ENCODE measurements at places on chromosomes 2 and 18.

- DNase-seq: no peak
Measured at GRCh38 chr2:124327303-124327702, 302.2 kb downstream of the CNTNAP5 start.

GRCh38 chr2:159010340-159010739 is 41.9 kb downstream of the TANC1 start:
- no peak for DNase-seq

- DNase-seq: no peak
Measured at GRCh38 chr2:185144159-185144919, 546.0 kb downstream of the ZNF804A start.

DNA sequence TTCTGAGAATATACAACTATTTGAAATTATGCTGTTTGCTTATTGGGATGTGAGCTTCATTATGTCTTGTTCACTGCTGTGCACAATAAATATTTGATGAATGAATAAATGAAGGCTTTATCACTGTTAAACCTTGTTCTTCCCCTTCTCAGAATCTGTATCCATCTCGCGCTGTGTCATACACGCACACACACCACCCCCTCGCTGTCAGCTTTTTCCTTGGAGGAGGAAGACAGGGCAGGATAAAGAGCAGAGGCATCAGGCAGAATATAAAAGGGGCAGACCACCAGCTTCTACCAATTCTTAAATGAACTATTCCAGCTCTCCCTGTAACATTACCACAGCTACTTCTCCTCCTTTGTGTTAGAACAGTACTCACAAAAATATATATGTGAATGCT is 75.0 kb downstream of the CD226 start:
- no peak for DNase-seq

DNA sequence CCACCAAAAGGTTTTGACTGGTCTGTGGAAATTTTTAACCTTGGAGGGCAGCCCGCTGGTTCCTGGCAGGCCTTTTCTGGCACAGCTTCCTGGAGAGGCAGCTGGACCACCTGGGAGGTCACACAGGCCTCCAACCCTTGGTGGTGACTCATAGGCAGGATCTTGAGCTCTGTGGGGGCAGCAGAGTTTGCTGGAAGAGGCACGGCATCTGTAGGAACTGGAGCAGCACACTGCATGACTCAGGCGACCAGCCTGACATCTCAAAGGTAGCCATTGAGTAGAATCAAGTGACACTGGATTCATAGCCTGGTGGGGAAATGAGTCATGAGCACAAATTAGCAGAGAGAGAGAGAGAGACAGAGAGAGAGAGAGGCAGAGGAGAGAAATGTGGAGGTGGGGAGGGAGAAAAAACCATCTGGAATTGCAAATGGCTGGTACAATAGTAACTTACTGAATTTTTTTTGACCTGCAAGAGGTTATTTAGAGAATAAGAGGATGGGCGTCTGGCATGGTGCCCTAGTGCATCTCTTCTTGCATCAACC is 57.4 kb downstream of the TRPM8 start:
- DNase-seq: peak; percentile 79

GRCh38 chr2:171200469-171200868 is 39.8 kb upstream of the TLK1 start:
- no peak for DNase-seq

DNA sequence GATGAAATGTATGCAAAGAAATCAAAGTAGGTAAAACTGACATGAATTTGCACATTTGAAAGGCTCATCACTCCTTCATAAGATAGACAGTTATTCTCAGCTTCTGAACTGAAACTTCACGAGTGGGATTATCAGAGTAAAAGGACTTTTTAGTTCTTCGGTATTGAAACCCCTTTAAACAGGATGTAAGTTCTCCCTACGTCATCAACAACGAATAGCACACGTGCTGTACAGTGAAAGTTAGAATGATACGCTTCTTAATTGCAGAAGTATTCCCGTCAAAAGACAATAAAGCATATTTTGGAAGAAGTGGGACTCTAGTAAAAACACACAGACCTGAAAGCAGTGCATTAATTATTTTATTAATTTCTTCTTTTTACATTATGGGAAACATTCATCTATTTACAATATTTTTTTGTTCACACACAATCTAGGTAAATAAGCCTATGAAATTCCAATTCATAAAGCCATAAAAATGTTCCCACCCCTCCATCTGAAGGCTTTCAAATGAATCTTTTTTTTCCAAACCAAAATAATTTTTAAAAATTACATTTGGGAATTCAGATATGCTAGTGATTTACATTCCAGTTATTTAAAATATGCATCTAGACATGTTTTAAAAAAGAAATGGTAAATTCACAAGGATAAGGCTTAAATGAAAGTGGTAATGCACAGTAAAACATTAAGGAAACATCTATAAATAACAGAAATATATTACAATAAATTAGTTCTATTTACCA is 45.9 kb downstream of the TGIF1 start:
- no peak for DNase-seq

- DNase-seq: no peak
Measured at GRCh38 chr2:28338831-28339321, 53.8 kb upstream of the FOSL2 start.

DNA sequence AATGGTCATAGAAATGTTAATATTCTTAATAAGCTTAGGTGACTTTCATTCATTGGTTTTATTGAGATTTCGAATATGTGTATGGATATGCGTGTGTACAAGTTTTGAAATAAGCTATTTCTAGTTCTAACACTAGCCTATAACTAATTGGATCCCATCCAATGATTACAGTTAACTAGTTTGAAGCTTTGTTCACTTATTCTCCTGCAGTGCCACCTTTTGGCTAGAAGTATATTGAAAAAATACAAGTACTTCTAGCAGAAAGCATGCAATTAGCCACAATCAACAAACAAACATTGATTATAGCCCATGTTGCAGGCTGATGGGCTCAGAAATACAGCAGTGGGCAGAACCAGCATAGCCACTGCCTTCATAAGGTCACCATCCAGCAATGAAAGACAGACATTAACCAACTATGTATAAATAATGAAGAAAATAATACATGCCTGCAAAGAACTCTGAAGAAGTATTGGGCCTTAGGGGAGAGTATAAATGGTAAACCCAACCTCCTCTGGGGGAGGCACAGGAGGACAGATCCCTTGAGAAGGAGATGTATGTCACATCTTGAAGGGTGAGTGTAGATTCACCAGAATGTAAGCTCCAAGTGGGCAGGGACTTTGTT is 5.1 kb upstream of the PIEZO2 start:
- DNase-seq: no peak

GRCh38 chr18:31722369-31722957 is 38.1 kb upstream of the B4GALT6 start:
- peak; percentile 83 for DNase-seq

- no peak for DNase-seq
Measured at GRCh38 chr2:68251855-68252399, 405 bp downstream of the PPP3R1 start.

GRCh38 chr2:62471816-62472215 is 34.2 kb downstream of the TMEM17 start:
- DNase-seq: no peak

All from SHP77 treated with DMSO at 0.1 percent for 48 hours (cell line).